ENCODE measurements at places on chromosomes 7 and 10.

GRCh38 chr7:54546081-54546985 lies 4.2 kb downstream of the VSTM2A start:
- peak; percentile 30 for DNase-seq

- no peak for DNase-seq
Observed at GRCh38 chr7:91112902-91113341, 151.3 kb upstream of the FZD1 start.

GRCh38 chr7:133837224-133837623 lies 289.9 kb upstream of the LRGUK start:
- no peak for DNase-seq

GRCh38 chr10:109892931-109893330 lies 30.4 kb downstream of the XPNPEP1 start:
- peak; percentile 54 for DNase-seq

GRCh38 chr7:155738652-155739537 lies 73.4 kb downstream of the SHH start:
- DNase-seq = peak; percentile 67

- no peak for DNase-seq
Observed at GRCh38 chr10:12406764-12407400, 57.5 kb downstream of the CAMK1D start.

- DNase-seq = no peak
Observed at GRCh38 chr7:29243910-29244655, 49.5 kb downstream of the CHN2 start.

DNA sequence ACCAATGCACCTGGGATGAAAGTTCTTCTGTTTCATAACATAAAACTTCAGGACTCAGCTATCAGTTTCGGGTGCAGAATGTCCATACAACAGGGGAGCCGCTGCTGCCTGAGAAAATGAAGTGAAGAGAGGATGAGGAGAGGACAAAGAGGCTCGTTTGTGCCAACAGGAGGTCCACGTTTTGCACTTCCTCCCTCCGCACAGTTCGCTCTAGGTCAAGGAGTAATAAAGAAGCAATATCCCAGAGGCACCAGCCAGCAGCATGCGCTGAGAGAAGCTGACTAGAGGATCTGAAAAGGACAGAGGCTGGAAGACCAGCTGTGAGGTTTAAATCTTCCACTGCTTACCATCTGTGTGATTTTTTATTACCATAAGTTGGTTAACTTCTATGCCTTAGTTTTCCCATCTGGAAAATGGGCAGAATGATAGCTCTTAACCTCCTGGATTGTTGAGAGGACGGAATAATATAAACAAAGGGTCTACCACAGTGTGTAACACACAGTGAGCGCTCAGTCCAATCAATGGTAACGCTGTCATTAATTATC lies 709 bp downstream of the GPAM start:
- DNase-seq = no peak

DNA sequence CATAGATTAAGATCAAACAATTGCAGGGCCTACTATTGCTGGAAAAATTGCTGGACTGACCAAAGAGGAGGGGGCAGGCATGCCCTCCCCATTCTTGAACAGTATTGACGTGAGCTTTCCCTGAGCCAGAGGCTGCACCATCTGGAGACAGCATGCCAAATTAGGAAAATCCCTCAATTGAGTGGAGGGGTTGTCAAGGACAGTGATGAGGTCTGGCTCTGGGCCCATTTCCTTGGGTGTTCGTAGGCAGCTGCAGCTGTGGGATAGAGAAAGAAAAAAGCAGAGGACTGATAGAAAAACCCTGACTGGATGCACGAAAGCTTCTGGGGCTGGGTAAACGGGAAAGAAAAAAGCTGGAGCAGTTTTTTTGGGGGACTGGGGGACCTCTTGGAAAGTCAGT lies 22.8 kb upstream of the ORC5 start:
- DNase-seq = no peak

DNA sequence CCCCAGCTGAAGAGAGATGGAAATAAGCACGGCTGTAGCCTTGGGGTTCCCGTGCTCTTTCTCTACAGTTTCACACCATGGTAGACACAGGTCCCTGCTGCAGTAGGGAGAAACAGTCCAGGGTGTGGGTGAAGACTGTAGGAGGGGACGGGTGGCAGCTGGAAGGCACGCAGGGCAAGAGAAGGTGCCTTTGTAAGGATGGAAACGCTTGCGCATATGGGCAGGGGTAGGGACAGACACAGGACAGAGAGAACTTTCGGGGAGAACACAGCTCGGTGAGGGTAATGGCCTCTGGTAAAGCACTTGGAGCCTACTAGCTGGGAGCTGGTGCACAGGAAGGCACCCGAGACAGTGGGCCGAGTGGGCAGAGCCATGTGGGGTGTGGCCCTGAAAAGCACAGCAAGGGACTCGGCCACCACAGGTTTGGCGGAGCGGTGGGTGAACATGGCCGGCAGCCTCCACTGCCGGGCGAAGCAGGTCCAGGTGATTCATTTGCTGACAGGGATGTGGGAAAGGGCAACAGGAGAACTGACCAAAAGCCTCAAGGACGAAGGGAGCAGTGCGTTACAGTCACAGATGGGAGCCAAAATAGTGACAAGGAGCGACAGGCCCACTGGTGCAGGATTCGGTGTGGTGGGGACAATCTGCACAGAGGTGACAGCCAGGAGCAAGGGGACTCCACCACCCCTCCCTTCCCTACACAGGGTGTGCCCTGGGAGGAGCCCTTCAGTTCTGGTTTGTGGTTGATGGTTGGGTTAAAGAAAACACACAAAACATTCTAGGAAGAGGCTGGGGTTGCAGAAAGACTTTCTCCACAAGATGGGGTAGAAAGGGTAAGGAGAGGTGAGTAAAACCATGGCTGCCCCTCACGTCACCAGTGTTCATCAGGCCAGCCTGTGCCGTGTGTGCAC lies 97.1 kb downstream of the VOPP1 start:
- DNase-seq = peak; percentile 30

DNA sequence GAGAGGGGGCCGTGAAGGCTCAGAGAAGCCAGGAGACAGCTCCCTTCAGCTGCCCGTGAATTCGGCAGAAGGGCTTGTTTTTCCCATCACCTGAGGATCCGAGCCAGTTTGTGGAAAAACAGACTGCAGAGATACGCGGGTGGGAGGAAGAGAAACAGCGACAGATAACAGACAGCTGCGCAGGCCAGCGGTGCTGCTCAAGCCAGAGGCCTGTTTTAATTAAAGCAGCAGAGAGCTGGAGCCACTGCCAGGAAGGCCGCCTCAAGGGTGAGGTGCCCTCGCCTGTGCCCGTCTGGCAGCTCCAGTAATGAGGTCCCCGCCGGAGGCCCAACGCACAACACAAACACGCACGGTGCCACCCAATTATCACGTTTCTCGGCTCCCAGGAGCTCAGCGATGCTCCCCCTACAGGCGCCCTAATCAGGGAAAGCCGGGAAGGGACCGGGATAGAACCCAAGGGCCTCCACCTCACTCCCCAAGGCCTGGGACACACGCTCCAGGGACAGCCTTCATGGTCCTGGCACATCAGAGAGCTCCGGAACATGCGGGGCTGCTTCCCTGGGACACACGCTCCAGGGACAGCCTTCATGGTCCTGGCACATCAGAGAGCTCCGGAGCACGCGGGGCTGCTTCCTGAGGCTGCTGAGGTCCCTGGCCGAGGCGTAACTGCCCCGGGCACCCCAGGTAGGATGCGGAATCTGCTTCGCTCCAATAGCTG lies 60.6 kb upstream of the DNAAF5 start:
- peak; percentile 47 for DNase-seq
